Kidney (tissue), 22 donors: ENCODE measurements at places on chromosomes 7 and 10. TPM values are rescaled to one million over a fixed set of nuclear protein-coding genes. Genes with fewer than 3 reads are reported as not detected.

DNA sequence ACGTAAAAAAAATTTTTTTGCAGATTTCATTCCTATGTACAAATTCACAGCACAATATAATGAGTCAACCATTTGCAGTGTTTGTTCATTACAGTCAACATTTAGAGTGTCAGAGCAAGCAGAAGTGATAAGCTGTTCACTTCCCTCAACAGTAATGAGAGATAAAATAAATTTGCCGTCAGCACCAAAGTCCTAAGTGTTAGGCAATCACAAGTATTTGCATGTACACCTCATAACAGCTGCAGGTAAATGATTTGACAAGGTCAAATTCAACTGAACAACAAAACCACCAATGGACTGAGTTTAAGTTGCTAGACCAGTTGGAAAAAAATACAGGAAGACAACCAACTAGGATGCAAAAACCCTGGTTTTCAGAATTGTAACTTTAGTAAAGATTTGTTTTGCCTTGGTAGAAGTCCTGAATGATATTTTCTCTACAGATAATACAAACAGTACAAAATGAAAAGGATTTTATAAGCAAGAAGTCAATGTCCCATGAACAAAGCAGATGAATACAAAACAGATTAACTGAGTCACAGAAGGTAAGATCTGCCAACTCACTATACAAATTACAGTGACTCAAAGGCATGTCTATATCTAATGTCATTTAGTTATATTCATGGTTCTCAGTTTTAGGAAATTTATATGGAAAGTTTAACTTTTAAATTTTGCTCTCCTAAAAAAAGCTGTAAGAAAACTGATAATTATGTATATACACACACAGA lies 10.4 kb downstream of the RAPGEF5 start:
- no peak for DNase-seq

- no peak for DNase-seq
Measured at GRCh38 chr7:139762886-139763285, 14.9 kb downstream of the HIPK2 start.

The UCN3 gene
- polyA plus RNA-seq = 1.4 TPM

GRCh38 chr10:124325633-124325914 lies 93.1 kb downstream of the OAT start:
- DNase-seq = no peak

- no peak for DNase-seq
Measured at GRCh38 chr7:132857703-132858102, 224.2 kb downstream of the CHCHD3 start.

- no peak for DNase-seq
Measured at GRCh38 chr10:131859341-131860020, 41.3 kb upstream of the PPP2R2D start.

The ARHGAP22 gene
- 0.62 TPM for polyA plus RNA-seq

The RGR gene
- not detected for polyA plus RNA-seq

- DNase-seq = no peak
Measured at GRCh38 chr10:60566096-60566495, 176.4 kb upstream of the ANK3 start.

The CLEC2L gene
- not detected for polyA plus RNA-seq
